ENCODE measurements at places on chromosomes 4 and X.

DNA sequence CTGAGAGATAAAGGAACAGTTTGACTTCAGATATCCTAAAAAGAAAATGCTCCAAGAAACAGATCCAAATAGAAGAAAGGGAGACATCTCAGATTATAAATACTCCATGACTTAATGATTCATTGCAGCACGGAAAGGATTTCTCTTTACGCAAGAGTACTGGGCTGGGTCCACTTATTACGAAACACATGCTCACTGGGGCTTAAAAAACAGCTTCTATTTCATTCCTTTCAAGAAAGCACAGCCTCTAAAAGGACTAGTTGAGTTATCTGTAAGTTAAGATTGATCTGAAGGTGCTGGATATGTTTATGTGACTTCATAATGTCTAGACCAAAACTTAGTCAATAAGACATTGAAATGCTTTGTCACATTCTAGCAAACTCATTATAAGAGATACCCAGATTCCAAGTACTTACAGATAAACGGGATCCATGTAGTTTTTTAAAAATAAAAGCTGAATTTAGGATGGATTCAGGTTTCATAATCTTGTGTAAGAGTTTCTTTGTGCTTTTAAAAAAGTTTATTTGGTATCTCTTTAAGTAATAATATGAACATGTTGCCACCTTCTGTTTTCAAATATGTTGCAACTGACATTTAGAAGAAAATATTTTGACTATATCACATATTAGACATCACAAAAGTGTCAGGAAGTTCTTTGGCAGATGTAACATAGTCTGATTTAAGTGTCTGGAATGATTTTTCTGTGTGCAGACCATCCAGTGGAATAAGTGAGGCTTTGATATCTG lies 109.5 kb upstream of the MYOZ2 start:
- no peak for DNase-seq

- DNase-seq: no peak
These were observed 53.5 kb upstream of the SMIM31 start for GRCh38 chr4:164700471-164700870.

GRCh38 chr4:124685851-124686250 lies 26.7 kb downstream of the ANKRD50 start:
- no peak for DNase-seq

GRCh38 chrX:30310429-30311206 lies 1.4 kb upstream of the NR0B1 start:
- no peak for DNase-seq

DNA sequence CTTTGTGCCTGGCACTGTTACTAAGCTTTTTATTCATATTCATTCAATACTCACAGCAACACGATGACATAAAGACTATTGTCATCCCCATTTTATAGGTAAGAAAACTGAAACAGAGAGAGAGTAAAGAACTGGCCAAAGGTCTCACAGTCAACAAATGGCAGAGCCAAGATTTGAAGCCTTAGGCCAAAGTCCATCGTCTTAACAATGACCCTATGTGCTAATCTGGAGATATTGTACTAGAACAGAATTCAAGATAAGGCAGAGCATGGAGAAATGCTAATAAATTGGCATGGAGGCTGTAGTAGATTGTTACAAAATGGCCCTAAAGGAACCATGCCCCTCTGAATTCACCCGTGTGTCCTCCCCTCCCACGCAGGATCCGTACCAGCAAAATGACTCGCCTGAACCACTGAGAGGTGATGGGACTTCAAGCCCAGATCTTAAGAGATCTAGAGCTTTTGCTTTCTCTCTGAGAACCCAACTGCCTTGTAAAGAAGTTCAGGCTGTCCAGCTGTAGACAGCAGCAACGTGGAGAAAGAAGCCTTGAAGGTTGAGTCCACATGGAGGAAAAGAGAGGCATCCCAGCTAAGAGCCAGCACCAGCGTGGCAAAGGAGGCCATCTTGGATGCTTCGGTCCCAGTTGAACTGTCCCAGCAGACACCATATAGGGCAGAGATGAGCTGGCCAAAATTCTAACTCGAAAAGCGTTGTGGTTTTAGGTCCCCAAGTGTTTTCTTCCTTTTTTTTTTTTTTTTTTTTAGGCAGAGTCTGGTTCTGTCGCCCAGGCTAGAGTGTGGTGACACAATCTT lies 52.8 kb upstream of the RBM47 start:
- no peak for DNase-seq

- DNase-seq: no peak
These were observed 69.4 kb upstream of the HGFAC start for GRCh38 chr4:3372264-3372932.

- DNase-seq: no peak
These were observed 222.1 kb downstream of the FRMPD4 start for GRCh38 chrX:12360383-12360782.

DNA sequence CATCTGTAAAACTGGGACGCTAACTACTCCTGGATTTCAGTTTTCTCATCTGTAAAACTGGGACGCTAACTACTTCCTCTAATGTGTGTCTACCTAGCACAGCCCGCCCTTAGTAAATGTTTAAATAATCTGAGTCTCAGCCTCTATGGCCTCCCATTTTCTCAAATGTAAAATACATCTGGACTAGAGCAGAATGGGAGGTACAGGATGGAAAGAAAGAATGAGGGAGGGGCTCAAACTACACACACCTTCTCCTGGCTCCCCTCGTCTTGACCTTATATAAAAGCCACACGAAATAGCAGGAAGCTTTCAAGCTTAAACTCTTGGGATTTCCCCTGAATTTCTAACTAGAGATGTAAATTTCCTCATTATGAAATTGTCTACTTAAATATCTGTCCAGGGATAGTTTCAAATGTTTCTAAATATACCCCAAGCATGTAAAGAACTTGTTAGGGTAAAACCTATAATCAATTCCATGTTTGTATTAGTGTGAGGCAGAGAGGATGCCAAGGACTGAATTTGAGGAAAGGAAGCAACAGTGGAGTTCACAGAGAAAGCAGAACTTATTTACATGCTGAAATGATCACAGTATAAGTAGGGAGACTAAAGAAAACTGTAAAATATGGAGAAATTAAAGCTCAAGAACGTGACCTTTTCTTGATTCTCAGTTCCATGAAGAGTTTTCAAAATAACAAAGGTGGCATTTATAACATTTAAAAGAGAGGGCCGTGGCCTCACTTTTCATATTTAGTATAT lies 220.0 kb downstream of the NWD2 start:
- no peak for DNase-seq

DNA sequence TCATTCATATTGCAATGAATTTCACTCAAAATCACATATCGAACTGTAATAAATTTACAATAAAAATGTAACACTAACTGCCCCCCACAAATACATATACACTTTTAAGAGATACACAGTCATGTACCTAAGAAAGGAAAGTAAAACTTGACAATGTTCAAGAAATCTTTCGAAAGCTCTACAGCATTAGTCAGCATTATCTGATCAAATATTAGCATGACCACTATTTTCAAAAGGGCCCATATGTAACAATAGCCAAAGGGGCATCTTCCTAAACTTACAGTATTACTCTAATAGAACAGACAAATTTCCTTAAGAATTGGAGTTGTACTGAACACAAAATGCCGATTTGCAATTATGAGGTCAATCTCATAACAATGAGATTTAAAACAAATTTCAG lies 51.8 kb downstream of the STX18 start:
- DNase-seq: no peak

DNA sequence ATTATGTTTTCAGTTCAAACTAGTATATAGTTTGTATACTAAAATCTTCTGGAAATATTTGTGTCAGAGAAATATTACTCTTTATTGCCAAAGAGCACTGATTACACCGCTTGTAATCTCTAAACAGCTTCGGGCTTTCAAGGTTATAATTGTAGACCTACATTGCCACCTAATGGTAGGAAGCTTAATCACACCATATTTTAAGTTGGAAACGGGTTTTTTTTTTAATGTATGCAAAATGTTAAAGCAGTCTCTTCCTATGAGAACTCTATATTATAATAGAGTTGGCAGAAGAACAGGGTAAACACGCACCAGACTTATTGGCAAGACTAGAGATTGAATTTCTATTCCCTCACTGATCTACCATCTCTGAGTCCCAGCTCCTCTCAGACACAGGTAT lies 19.5 kb upstream of the NFXL1 start:
- DNase-seq: peak; percentile 6

GRCh38 chr4:11566444-11567022 lies 137.8 kb upstream of the HS3ST1 start:
- DNase-seq: no peak

GRCh38 chrX:69016293-69016941 lies 148.8 kb downstream of the PJA1 start:
- DNase-seq: no peak

- no peak for DNase-seq
These were observed 56.4 kb upstream of the SPANXN1 start for GRCh38 chrX:145190801-145191389.
